ENCODE measurements at places on chromosomes 16 and 17. TPM values are rescaled to one million over a fixed set of nuclear protein-coding genes. Genes with fewer than 3 reads are reported as not detected.

Gene RGS11
- total RNA-seq: 3.4 TPM

Gene GRIN2A
- total RNA-seq: not detected

Gene CCDC78
- total RNA-seq: 8.3 TPM

Gene ARL16
- total RNA-seq: 49.4 TPM

Gene KRTAP4-1
- total RNA-seq: 0.38 TPM

Gene NTN3
- not detected for total RNA-seq

Gene CLEC18B
- 0.35 TPM for total RNA-seq

Gene MFAP4
- 0.13 TPM for total RNA-seq

Gene ARHGAP44
- total RNA-seq: 2.4 TPM

Gene CDRT4
- total RNA-seq: 0.32 TPM

Gene BCAR1
- 114 TPM for total RNA-seq

Gene TP53TG3C
- not detected for total RNA-seq

Gene P2RX1
- total RNA-seq: not detected

Gene DUXB
- total RNA-seq: not detected

Gene PYCARD
- total RNA-seq: 43.2 TPM

Gene GNAO1
- total RNA-seq: 0.61 TPM

Gene LHX1
- 0.79 TPM for total RNA-seq

Gene CDH13
- not detected for total RNA-seq

Gene PITPNM3
- total RNA-seq: 2.2 TPM

Gene MT3
- total RNA-seq: not detected

Gene CHST4
- 0.08 TPM for total RNA-seq

Gene RND2
- total RNA-seq: 0.19 TPM

Gene HEATR9
- not detected for total RNA-seq

Gene ARL5C
- not detected for total RNA-seq

Gene MRC2
- 40.5 TPM for total RNA-seq

Gene NPIPA2
- 2.2 TPM for total RNA-seq

Gene SHMT1
- total RNA-seq: 49.1 TPM

Gene CCL7
- total RNA-seq: not detected

Gene SLC38A8
- total RNA-seq: not detected

Gene TBX2
- total RNA-seq: 6.9 TPM

Gene CDT1
- total RNA-seq: 34.5 TPM

Gene GJC1
- 29.1 TPM for total RNA-seq

Gene CCP110
- 7.0 TPM for total RNA-seq

Gene PLK1
- 153 TPM for total RNA-seq

Gene CDC27
- total RNA-seq: 83.9 TPM

Gene CDK5R1
- 5.8 TPM for total RNA-seq

Gene TIMM22
- total RNA-seq: 28.6 TPM

Gene NACA2
- total RNA-seq: not detected

Gene VASN
- total RNA-seq: 6.1 TPM

Gene SLFN12
- not detected for total RNA-seq

Gene SLC5A10
- total RNA-seq: 0.26 TPM

Gene FNDC8
- not detected for total RNA-seq

Gene SLC35G6
- not detected for total RNA-seq

Gene DNAH9
- not detected for total RNA-seq

Gene CHST6
- total RNA-seq: 0.16 TPM

Gene SPATA32
- 0.16 TPM for total RNA-seq

Gene RPS2
- 5,547 TPM for total RNA-seq

Gene CTU2
- total RNA-seq: 35.2 TPM

Gene ZNF423
- 0.29 TPM for total RNA-seq

Gene TEKT5
- total RNA-seq: not detected

Gene OSGIN1
- total RNA-seq: 33.8 TPM

Gene AGRP
- not detected for total RNA-seq

Gene RNF135
- total RNA-seq: 22.7 TPM

Gene STX1B
- total RNA-seq: 1.8 TPM

Gene TMEM220
- total RNA-seq: 4.9 TPM

Gene CEP112
- total RNA-seq: 5.3 TPM
